Activated CD8-positive, alpha-beta memory T cell treated with anti-CD3 and anti-CD28 coated beads for 36 hours (primary cell): ENCODE measurements at places on chromosomes 3 and 15. TPM values are rescaled to one million over a fixed set of nuclear protein-coding genes. Genes with fewer than 3 reads are reported as not detected.

C3orf22 gene
- total RNA-seq, result not detected

FMN1 gene
- total RNA-seq, result 0.04 TPM

GRAMD2A gene
- not detected for total RNA-seq

PTX3 gene
- not detected for total RNA-seq

KY gene
- not detected for total RNA-seq

SPINK8 gene
- total RNA-seq, result not detected

REC114 gene
- not detected for total RNA-seq

LSMEM2 gene
- not detected for total RNA-seq

TMEM207 gene
- total RNA-seq, result not detected

MBD4 gene
- 48.2 TPM for total RNA-seq

ARGFX gene
- total RNA-seq, result not detected

MELTF gene
- 3.1 TPM for total RNA-seq

KBTBD13 gene
- not detected for total RNA-seq

GOLGA8M gene
- not detected for total RNA-seq

GRM7 gene
- not detected for total RNA-seq

TMEM108 gene
- total RNA-seq, result not detected

CELF6 gene
- 0.42 TPM for total RNA-seq

RBP2 gene
- not detected for total RNA-seq

ARID3B gene
- 34.2 TPM for total RNA-seq

MYH15 gene
- 0.17 TPM for total RNA-seq

PARP16 gene
- total RNA-seq, result 11.3 TPM

LMOD3 gene
- not detected for total RNA-seq

ARIH1 gene
- 155 TPM for total RNA-seq

SPSB4 gene
- total RNA-seq, result not detected

C3orf49 gene
- total RNA-seq, result not detected

DUOXA2 gene
- total RNA-seq, result not detected

ALCAM gene
- total RNA-seq, result 22.1 TPM

MYZAP gene
- not detected for total RNA-seq

CCDC54 gene
- not detected for total RNA-seq

CTXN2 gene
- total RNA-seq, result not detected

HACD2 gene
- total RNA-seq, result 33.7 TPM

ZBED2 gene
- 670 TPM for total RNA-seq

CRTAP gene
- 35.5 TPM for total RNA-seq

PP2D1 gene
- total RNA-seq, result not detected

RASL12 gene
- total RNA-seq, result not detected

HEXA gene
- total RNA-seq, result 68.2 TPM

ABHD2 gene
- total RNA-seq, result 59.5 TPM

MAGEL2 gene
- total RNA-seq, result not detected

KNSTRN gene
- 60.9 TPM for total RNA-seq

GOLGA8S gene
- 0.11 TPM for total RNA-seq

NPAP1 gene
- total RNA-seq, result not detected

NR1I2 gene
- total RNA-seq, result 0.67 TPM

COL7A1 gene
- total RNA-seq, result 1.3 TPM

ADCY5 gene
- not detected for total RNA-seq

RAB43 gene
- 32.5 TPM for total RNA-seq

DNAH12 gene
- total RNA-seq, result 0.08 TPM

PROK2 gene
- 0.67 TPM for total RNA-seq

KCNMB3 gene
- 0.23 TPM for total RNA-seq

EPHB3 gene
- not detected for total RNA-seq

SLC51A gene
- not detected for total RNA-seq

ERC2 gene
- not detected for total RNA-seq

SNTN gene
- total RNA-seq, result not detected

PIF1 gene
- 25.5 TPM for total RNA-seq

THRB gene
- total RNA-seq, result not detected

ATP13A4 gene
- total RNA-seq, result 2.1 TPM

SLC38A3 gene
- total RNA-seq, result 0.29 TPM

IL12A gene
- total RNA-seq, result not detected
